ENCODE measurements at places on chromosomes 5 and 9.

DNA sequence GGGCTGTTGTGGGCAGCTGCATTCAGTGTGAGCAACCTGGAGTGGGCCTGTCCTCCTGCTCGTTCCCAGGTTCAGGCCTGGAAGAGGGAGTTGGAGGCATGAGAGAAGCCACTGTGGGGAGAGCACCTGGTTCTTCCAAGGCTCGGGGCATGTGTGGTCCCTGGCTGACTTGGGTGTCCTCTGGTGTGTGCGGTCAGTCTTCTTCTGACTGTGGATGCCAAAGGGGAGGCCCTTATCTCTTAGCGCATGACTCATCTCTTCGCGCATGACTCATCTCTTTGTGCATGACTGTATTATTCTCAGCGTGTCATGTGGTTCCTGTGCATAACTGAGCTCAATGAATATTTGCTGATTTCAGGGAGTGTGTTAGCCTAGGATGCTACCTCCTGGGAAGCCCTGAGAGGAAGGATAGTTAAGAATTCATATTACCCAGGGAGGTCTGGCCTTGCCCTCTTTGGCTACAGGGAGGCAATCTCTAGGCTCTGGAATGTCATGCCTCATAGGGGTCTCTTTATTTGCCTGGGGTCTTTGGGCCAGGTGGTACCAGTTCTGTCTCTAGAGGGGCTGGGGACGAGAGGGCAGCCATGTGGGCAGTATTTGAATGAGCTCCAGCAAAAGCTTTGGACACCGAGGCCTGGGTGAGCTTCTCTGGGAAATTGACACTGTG lies 188.7 kb downstream of the HSPA4 start:
- no peaks in the 10 kb centered on the region for H3K27me3 ChIP-seq
- H3K36me3 ChIP-seq, result no peaks in the 10 kb centered on the region
- peak overlapping the region; percentile 50 for H3K27ac ChIP-seq
- H3K4me3 ChIP-seq, result no peak overlapping the region
- H3K4me1 ChIP-seq, result peaks cover 27% of the 10 kb centered on the region

DNA sequence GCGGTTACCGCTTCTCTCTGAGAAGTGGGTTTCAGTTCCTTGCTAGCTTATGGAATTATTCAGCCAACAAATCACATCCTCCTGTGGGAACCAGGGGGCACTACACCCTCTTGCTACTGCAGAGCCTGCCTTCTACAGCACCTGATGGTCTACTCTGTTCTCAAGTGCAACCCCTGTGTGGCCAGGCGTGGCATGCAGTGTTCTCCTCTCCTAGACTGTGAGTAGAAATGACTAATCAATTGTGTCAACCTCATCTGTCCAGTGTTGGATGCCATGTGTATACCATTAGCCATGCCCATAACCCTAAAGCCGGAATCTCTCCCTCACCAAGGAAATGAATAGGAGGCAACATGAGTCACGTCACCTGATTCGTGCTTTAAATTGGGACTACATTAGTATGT lies 117.2 kb upstream of the LIFR start:
- peaks cover 25% of the 10 kb centered on the region for H3K27me3 ChIP-seq
- no peak for DNase-seq
- H3K36me3 ChIP-seq, result no peaks in the 10 kb centered on the region

- H3K27me3 ChIP-seq, result no peaks in the 10 kb centered on the region
- peaks cover 15% of the 10 kb centered on the region for H3K36me3 ChIP-seq
- peak overlapping the region; percentile 96 for H3K27ac ChIP-seq
- peak; percentile 71 for DNase-seq
- H3K4me1 ChIP-seq, result peaks cover 56% of the 10 kb centered on the region
- H3K4me3 ChIP-seq, result peak overlapping the region; percentile 31
Measured at GRCh38 chr9:19999491-20000057, 210.7 kb upstream of the SLC24A2 start.

DNA sequence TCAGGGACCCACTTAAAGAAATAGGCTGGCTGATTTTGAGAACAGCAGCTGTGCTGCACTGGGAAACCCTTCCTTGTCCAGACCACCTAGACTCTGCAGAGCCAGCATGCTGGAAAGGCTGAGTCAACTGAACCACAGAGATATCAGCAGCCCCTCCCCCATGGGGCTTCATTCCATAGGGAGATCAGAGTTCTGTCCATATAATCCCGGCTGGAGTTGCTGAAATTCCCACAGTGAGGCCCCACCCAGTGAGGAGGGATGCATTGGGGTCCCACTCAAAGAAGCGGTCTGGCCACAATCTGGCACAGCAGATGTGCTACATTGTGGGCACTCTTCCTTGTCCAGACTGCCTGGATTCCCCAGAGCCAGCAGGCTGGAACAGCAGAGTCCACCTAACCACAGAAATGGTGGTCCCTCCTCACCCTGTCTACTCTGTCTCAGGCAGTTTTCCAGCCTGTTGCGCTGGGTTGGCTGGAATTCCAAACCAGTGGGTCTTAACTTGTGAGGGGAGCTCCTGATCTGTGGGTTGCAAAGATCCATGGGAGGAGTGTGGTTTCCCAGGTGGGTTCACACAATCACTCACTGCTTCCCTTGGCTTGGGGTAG lies 127.1 kb downstream of the RNF180 start:
- H3K27ac ChIP-seq, result no peak overlapping the region
- no peaks in the 10 kb centered on the region for H3K4me1 ChIP-seq
- H3K27me3 ChIP-seq, result no peaks in the 10 kb centered on the region
- H3K4me3 ChIP-seq, result no peak overlapping the region
- H3K36me3 ChIP-seq, result no peaks in the 10 kb centered on the region

DNA sequence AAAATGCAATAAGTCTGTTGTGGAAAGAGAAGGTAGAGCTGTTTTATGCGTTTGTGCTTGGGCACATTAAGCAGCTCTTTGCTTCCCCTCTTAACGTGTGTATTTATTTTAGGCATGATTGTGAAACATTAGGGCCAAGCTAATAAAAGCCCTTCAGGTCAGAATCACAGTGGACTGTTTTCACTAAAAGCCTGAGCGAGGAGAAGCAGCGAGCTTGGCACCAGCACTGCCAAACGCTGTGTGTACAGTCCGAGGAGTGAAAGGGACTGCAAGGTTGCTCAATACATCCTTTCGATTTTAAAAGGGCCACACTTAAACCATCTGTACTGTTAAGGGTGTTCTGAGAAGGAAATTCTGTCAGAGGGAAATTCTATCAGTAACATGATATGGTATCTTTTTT lies 107.2 kb upstream of the CKMT2 start:
- peaks cover 18% of the 10 kb centered on the region for H3K4me1 ChIP-seq
- DNase-seq, result no peak
- peaks cover 67% of the 10 kb centered on the region for H3K36me3 ChIP-seq
- H3K4me3 ChIP-seq, result no peak overlapping the region

- H3K27me3 ChIP-seq, result peaks cover 3% of the 10 kb centered on the region
- no peak overlapping the region for H3K27ac ChIP-seq
- no peaks in the 10 kb centered on the region for H3K36me3 ChIP-seq
Measured at GRCh38 chr5:2906302-2907090, 155.0 kb upstream of the IRX2 start.

DNA sequence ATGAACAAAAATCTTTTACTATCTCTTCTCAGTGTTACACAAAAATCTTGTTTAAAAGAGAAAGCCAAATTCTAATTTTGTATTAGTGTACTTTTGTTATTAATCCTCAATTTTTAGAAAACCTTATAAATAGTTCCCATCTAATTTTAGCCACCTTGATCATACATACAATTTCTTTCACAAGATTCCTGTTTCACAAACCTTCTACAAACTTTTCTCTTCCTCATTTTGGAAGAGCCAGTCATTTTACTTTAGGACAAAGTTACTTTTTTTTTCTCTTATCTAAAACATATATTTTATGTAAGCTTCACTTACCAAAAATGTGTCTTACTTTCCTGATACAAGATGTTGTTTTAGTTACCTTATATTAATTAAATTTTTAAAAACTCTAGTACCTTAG lies 161.3 kb downstream of the YIPF5 start:
- no peak overlapping the region for H3K4me3 ChIP-seq
- DNase-seq, result no peak
- H3K36me3 ChIP-seq, result no peaks in the 10 kb centered on the region
- H3K27me3 ChIP-seq, result no peaks in the 10 kb centered on the region

- no peak for DNase-seq
- no peaks in the 10 kb centered on the region for H3K27me3 ChIP-seq
- no peaks in the 10 kb centered on the region for H3K36me3 ChIP-seq
- no peak overlapping the region for H3K27ac ChIP-seq
- peaks cover 2% of the 10 kb centered on the region for H3K4me1 ChIP-seq
Measured at GRCh38 chr9:120735415-120736126, 21.3 kb upstream of the MEGF9 start.

DNA sequence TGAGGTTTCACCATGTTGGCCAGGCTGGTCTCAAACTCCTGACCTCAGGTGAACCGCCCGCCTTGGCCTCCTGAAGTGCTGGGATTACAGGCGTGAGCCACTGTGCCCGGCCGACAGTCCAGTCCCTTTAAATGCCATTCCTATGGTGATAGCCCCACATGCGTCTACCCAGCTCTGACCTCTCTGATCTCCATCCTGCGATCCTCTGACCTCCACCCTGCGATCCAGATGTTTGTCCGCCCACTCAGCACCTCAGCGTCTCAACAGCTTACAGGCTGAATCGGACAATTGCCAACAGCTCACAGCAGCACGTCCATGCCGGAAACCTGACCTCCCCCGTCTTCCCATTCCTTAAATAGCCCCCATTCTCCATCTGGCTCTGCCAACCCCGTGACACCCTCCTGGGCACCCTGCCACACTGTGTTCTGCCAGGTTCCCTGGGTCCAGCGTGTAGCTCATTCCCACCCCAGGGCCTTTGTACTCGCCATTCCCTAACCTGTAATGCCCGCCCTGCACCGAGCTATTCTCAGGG lies 44.0 kb upstream of the RNU6ATAC start:
- no peaks in the 10 kb centered on the region for H3K27me3 ChIP-seq
- no peak for DNase-seq
- no peak overlapping the region for H3K4me3 ChIP-seq
- H3K27ac ChIP-seq, result no peak overlapping the region
- H3K4me1 ChIP-seq, result no peaks in the 10 kb centered on the region
- H3K36me3 ChIP-seq, result no peaks in the 10 kb centered on the region

GRCh38 chr5:127650022-127650421 lies 1.1 kb downstream of the CTXN3 start:
- H3K27me3 ChIP-seq, result peaks cover 3% of the 10 kb centered on the region
- no peaks in the 10 kb centered on the region for H3K36me3 ChIP-seq
- H3K4me1 ChIP-seq, result no peaks in the 10 kb centered on the region
- no peak overlapping the region for H3K4me3 ChIP-seq
- no peak overlapping the region for H3K27ac ChIP-seq

DNA sequence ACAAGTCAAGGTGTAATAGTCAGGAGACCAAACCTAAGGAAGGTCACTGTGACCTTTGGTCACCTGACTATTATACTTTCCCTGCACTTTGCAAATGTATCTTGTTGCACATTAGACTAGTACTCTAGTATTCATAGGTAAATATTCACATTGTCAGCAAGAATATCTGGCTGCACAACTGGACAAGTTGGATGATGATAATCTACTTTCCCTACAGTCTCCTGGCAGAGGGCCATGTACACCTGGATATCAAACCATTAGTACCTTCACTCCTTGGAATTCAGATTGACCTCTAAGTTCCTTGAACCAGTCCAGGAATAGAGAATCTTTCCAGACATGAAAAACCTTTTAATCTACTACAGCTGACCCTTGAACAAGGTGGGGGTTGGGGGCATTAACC lies 344.8 kb downstream of the DEPDC1B start:
- no peak for DNase-seq
- H3K27ac ChIP-seq, result no peak overlapping the region
- H3K4me1 ChIP-seq, result no peaks in the 10 kb centered on the region
- H3K36me3 ChIP-seq, result no peaks in the 10 kb centered on the region

DNA sequence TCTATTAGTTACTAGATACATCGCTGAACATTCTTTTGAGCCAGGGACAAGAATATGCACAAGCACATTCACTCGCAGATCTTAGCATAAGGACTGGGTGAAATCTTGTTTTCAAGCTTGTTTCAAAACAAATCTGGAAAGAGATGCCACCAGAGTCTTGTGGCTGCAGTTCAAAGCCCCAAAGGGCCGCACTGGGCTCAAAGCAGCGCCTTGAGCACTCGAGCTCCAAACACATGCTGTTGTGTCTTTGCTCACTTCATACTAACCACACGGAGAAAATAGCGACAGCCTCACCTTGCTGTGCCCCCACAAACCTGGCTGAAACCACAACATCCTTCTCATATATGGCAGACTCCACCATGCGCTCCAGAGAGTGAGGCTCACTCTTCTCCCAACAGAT lies 34.2 kb upstream of the IL7R start:
- DNase-seq, result no peak
- H3K27me3 ChIP-seq, result no peaks in the 10 kb centered on the region
- peak overlapping the region; percentile 53 for H3K4me3 ChIP-seq
- H3K36me3 ChIP-seq, result peaks cover 26% of the 10 kb centered on the region

GRCh38 chr5:135511761-135512575 lies 23.8 kb downstream of the NEUROG1 start:
- DNase-seq, result no peak
- H3K27ac ChIP-seq, result no peak overlapping the region
- H3K36me3 ChIP-seq, result no peaks in the 10 kb centered on the region
- no peak overlapping the region for H3K4me3 ChIP-seq
- H3K4me1 ChIP-seq, result peaks cover 9% of the 10 kb centered on the region

GRCh38 chr9:113564498-113565237 lies 101.1 kb downstream of the RGS3 start:
- peak overlapping the region; percentile 78 for H3K27ac ChIP-seq
- H3K4me1 ChIP-seq, result peaks cover 18% of the 10 kb centered on the region
- DNase-seq, result no peak
- peaks cover 6% of the 10 kb centered on the region for H3K36me3 ChIP-seq
- no peak overlapping the region for H3K4me3 ChIP-seq

- no peak for DNase-seq
- no peak overlapping the region for H3K27ac ChIP-seq
- H3K4me3 ChIP-seq, result no peak overlapping the region
- no peaks in the 10 kb centered on the region for H3K36me3 ChIP-seq
- H3K4me1 ChIP-seq, result no peaks in the 10 kb centered on the region
Measured at GRCh38 chr5:110161162-110161561, 471.4 kb downstream of the MAN2A1 start.

DNA sequence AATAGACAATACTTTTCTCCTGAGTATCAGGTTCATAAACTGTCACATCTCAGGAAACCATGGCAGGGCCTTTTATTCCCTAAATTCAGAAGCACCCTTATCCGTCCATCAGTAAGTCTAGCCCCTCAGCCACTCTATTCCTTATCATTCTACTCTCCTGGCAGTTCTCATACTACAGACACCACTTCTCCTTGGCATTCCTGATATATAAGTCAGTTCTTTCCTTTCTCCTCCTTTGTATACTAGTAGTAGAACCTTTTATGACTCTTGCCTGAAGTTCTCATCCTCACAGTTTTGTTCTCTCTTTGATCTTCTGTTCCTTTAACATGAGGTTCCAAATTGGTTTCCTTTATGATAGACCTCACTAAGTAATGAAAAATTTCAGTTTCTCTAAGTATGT lies 29.3 kb downstream of the GRAMD2B start:
- no peaks in the 10 kb centered on the region for H3K27me3 ChIP-seq
- peak overlapping the region; percentile 50 for H3K27ac ChIP-seq
- DNase-seq, result no peak
- H3K4me3 ChIP-seq, result no peak overlapping the region
- peaks cover 61% of the 10 kb centered on the region for H3K4me1 ChIP-seq
